ENCODE measurements at places on chromosomes 2 and 18.

GRCh38 chr18:8609659-8610458 lies 622 bp downstream of the RAB12 start:
- DNase-seq, result no peak

DNA sequence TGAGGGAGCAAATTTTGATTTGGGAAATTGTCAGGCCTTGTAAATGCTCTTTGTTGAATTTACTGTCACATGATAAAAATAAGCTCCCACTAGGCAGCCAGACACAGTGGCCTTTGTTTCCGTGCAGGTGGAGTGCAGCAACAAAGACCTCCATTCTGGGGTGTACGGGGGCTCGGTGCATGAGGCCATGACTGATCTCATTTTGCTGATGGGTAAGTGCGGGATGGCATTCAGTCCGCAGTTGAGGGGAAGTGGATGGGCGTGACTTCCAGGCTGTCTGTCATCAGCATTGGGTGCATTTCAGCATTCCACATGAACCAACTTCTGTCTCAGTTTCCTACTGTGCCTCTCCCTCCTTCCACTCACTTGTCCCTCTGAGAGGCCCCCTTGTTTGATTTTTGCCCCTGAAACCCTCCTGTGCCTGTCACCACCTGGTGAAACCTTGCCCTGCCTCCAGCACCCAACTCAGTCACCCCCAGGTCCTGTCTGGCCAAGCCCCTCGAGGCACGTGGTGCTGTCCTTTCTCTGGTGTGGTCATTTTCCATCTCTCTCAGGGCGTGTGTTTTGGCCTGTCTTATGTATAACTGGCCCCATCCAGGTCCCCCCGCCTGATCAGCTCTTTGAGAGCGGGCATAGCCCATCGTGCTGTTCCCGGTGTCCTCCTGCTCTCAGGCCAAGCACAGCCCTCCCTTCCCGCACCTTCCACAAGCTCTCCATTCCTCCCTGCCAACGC lies 16.3 kb downstream of the CNDP2 start:
- no peak for DNase-seq

DNA sequence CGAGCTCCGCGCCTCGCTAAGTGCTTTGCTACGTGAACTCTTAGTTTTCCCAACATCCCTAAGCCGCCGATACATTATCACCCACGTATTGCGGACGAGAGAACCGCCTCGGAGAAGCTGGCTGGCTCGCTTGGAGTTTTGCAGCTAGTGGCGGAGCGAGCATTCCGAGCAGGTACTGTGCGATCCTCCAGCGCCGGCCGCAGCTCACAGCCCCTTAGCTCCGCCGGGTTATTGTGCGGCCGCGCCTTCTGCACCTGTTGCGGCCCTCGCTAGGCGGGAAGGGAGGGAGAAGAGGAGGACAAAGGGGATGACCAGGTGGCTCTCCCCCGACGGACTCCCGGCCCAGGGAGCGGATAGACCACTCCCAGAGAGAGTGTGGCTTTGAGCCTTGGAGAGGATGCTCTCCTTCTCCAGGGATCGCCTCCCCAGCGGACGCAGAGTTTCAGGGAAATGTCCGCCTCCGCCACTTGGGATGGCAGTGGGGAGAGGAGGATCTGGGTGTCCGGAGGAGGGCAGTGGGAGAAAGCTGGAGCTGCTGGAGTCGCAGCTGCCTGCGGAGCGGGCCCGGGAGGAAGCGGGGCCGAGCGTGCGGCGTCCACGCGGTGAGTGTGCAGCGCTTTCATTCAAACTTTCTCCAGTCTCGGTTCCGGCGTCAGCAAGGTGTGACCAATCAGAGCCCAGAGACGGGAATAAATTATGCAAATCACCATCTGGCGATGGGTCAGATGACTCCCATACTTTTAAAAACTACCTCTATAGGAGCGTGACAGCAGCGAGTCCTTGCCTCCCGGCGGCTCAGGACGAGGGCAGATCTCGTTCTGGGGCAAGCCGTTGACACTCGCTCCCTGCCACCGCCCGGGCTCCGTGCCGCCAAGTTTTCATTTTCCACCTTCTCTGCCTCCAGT lies at the start of gene LIPG:
Gene LIPG, plus strand, starts transcription at position 769 of the 905 bp plus-strand sequence. CDS start 252 bp downstream, outside the sequence.
- peak; percentile 74 for DNase-seq

GRCh38 chr2:6683516-6683915 lies 182.2 kb downstream of the CMPK2 start:
- DNase-seq, result no peak

GRCh38 chr2:32671885-32672533 lies 44.2 kb downstream of the TTC27 start:
- peak; percentile 27 for DNase-seq
